ENCODE measurements at places on chromosomes 4 and X. TPM values are rescaled to one million over a fixed set of nuclear protein-coding genes. Genes with fewer than 3 reads are reported as not detected.

DNA sequence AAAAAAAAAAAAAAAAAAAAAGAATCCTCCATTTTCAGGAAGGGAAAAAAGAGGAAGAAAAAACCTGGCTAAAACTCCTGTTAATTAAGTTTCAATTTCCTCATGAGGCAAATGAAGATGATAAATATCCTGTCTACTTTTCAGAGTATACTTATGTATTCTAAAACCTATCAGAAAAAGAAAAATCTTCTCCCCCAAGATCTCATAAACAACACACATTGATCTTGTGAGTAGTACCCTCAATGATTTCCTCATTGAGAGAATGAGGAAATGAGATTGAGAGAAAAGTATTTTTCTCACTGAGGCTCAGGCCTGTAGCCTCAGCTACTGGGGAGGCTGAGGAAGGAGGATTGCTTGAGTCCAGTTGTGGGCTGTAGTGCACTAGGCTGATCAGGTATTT lies 146.7 kb downstream of the TET2 start:
- no peak for DNase-seq
- no peak overlapping the region for H3K4me3 ChIP-seq
- no peak overlapping the region for H3K27ac ChIP-seq
- no peaks in the 10 kb centered on the region for H3K4me1 ChIP-seq
- peaks cover 8% of the 10 kb centered on the region for H3K36me3 ChIP-seq

- no peak overlapping the region for H3K4me3 ChIP-seq
- no peak overlapping the region for H3K27ac ChIP-seq
- H3K36me3 ChIP-seq = no peaks in the 10 kb centered on the region
- no peak for DNase-seq
- H3K4me1 ChIP-seq = no peaks in the 10 kb centered on the region
Observed at GRCh38 chr4:81257021-81257420, 42.0 kb upstream of the PRKG2 start.

- H3K27me3 ChIP-seq = no peaks in the 10 kb centered on the region
- H3K27ac ChIP-seq = no peak overlapping the region
- H3K4me1 ChIP-seq = no peaks in the 10 kb centered on the region
- H3K36me3 ChIP-seq = no peaks in the 10 kb centered on the region
- DNase-seq = no peak
- H3K4me3 ChIP-seq = no peak overlapping the region
Observed at GRCh38 chr4:72761368-72762038, 192.5 kb upstream of the ADAMTS3 start.

GRCh38 chr4:113534711-113535110 lies 226.8 kb downstream of the CAMK2D start:
- peaks cover 12% of the 10 kb centered on the region for H3K36me3 ChIP-seq
- H3K27ac ChIP-seq = no peak overlapping the region
- no peaks in the 10 kb centered on the region for H3K27me3 ChIP-seq
- H3K4me3 ChIP-seq = no peak overlapping the region

- H3K4me3 ChIP-seq = no peak overlapping the region
- no peaks in the 10 kb centered on the region for H3K36me3 ChIP-seq
- H3K27ac ChIP-seq = no peak overlapping the region
- H3K4me1 ChIP-seq = no peaks in the 10 kb centered on the region
- H3K27me3 ChIP-seq = no peaks in the 10 kb centered on the region
- no peak for DNase-seq
Observed at GRCh38 chrX:151780621-151781020, 46.1 kb downstream of the CNGA2 start.

GRCh38 chr4:139209470-139210063 lies 32.5 kb upstream of the ELF2 start:
- peaks cover 3% of the 10 kb centered on the region for H3K4me1 ChIP-seq
- H3K36me3 ChIP-seq = peaks cover 2% of the 10 kb centered on the region
- H3K4me3 ChIP-seq = no peak overlapping the region
- H3K27ac ChIP-seq = no peak overlapping the region
- no peak for DNase-seq

DNA sequence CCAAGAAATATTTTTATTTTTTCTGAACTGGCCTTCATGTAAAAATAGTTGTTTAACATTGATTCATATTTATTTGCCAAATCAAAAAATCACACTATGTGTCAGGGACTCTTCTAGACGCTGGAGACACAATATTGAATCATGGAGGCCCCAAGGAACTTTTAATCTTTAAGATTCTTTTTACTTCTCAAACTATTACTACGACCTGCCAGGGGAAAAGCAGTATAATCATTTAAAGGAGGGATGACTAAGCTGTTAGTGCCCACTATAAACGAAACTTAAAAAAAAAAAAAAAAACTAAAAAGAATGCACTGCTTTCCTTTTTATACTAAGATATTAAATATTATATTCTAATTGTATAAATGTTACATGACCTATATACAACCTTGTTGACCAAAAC lies 84.7 kb downstream of the PPA2 start:
- DNase-seq = no peak
- H3K4me3 ChIP-seq = no peak overlapping the region

DNA sequence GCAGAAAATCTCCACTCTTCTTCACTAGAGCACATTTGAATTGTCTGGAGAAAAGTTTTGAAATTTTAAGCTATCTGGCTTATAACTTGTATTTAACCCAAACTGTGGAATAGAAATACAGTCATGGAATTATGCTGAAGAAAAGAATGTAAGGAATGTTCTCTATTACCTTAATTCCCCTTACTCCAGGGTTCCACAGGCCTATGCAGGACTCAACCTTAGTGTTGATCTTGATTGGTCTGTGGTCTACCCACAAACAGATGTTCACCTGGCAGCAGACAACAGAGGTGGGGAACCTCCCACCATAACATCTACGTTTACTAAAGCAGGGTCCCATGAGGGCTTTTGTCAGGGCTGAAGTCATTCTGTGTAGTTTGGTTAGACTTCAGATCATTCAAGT lies 189.3 kb upstream of the GPRIN3 start:
- no peaks in the 10 kb centered on the region for H3K4me1 ChIP-seq
- H3K36me3 ChIP-seq = no peaks in the 10 kb centered on the region
- H3K27me3 ChIP-seq = peaks cover 12% of the 10 kb centered on the region
- no peak for DNase-seq
- H3K27ac ChIP-seq = no peak overlapping the region

- no peak overlapping the region for H3K4me3 ChIP-seq
- no peak for DNase-seq
- H3K27ac ChIP-seq = no peak overlapping the region
- H3K4me1 ChIP-seq = peaks cover 14% of the 10 kb centered on the region
Observed at GRCh38 chr4:8195841-8196458, 3.1 kb upstream of the SH3TC1 start.

DNA sequence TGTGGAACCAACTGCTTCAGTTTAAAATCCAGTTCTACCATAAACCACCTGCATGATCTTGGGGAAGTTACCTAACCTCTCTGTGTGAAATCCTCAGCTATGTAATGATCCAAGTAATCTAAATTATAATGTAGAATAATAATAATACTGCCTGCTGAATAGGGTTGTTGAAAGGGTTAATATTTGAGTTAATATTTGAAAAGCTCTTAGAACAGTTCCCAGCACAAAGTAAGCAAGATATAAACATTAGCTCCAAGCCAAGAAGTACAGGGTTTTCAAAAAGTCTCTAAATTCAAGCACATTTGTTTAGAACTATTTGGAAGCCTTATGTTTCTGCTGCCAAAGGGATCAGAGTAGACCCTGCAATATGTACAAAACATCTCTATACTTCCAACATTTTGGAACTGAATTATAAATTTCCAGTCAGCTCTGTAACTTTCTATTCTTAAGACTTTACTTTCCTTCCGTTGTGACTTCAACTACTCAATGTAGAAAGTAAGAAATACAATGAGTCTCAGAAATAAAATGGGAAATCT lies 76.7 kb upstream of the FAM9C start:
- H3K27ac ChIP-seq = no peak overlapping the region
- H3K4me3 ChIP-seq = no peak overlapping the region
- no peak for DNase-seq
- no peaks in the 10 kb centered on the region for H3K27me3 ChIP-seq
- peaks cover 6% of the 10 kb centered on the region for H3K36me3 ChIP-seq

DNA sequence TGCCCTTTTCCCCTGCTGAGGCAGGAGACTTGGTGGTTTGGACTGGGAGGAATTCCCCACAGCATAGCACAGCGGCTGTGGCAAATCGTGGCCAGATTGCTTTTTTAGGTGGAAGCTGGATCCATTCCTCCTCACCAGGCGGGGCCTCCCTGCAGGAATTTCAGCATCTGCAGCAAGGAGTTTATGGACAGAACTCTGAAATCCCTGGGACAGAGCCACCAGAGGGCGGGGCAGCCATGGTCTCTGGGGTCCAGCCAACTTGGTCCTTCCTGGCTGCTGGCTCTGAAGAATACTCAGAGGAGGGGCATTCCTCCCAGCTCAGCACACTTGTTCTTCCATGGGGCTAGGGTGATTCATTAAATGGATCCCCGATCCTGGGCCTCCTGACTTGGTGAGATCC lies 794.3 kb downstream of the SH3BGRL start:
- no peaks in the 10 kb centered on the region for H3K27me3 ChIP-seq
- H3K36me3 ChIP-seq = no peaks in the 10 kb centered on the region

GRCh38 chrX:37787423-37787869 lies 7.6 kb downstream of the CYBB start:
- no peak for DNase-seq
- no peaks in the 10 kb centered on the region for H3K27me3 ChIP-seq
- H3K36me3 ChIP-seq = peaks cover 4% of the 10 kb centered on the region
- peaks cover 23% of the 10 kb centered on the region for H3K4me1 ChIP-seq

- no peaks in the 10 kb centered on the region for H3K4me1 ChIP-seq
- no peaks in the 10 kb centered on the region for H3K36me3 ChIP-seq
- H3K27me3 ChIP-seq = no peaks in the 10 kb centered on the region
- H3K4me3 ChIP-seq = no peak overlapping the region
- H3K27ac ChIP-seq = no peak overlapping the region
Observed at GRCh38 chr4:182738283-182739047, 178.7 kb downstream of the DCTD start.

- H3K36me3 ChIP-seq = no peaks in the 10 kb centered on the region
- H3K4me3 ChIP-seq = no peak overlapping the region
- DNase-seq = no peak
- H3K27me3 ChIP-seq = no peaks in the 10 kb centered on the region
- H3K4me1 ChIP-seq = no peaks in the 10 kb centered on the region
Observed at GRCh38 chrX:137194164-137194563, 160.4 kb upstream of the GPR101 start.

GRCh38 chr4:125750828-125751466 lies 436.2 kb downstream of the FAT4 start:
- no peak overlapping the region for H3K27ac ChIP-seq
- H3K36me3 ChIP-seq = no peaks in the 10 kb centered on the region
- H3K4me3 ChIP-seq = no peak overlapping the region

GRCh38 chrX:48694776-48695533 lies 1.6 kb upstream of the SUV39H1 start:
- no peaks in the 10 kb centered on the region for H3K27me3 ChIP-seq
- H3K36me3 ChIP-seq = peaks cover 11% of the 10 kb centered on the region
- H3K4me3 ChIP-seq = peak overlapping the region; percentile 96
- DNase-seq = no peak

DNA sequence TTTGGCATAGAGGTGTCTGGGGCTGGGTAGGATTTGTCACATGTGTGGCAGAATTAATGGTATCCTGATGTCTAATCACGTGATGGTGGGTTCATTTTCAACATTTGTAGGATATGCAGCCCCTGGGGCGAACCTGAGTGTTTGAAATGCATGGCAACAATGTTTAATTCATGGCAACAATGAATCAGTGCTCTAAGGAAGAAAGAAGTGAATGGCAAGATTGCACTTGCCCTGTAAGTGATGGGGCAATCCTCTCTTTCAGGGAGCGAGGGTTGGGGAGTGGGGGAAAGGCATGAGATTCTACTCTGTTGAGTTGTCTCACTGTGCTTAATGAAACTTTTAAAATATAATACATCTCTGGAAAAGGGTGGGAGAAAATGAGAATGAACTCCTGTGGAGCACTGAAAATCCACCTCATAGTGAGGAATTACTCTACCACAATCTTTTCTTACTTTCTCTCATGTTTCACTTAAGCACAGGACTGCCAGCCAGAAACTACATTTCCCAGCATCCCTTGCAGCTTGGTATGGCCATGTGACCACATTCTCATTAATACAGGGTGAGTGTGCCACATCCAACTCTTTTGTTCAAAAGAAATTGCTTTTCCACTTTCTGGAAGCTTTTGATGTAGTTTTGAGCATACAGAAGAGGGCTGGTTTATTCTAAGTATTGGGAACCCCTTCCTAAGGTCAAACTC lies 64.0 kb upstream of the PGM2 start:
- H3K36me3 ChIP-seq = no peaks in the 10 kb centered on the region
- no peak overlapping the region for H3K27ac ChIP-seq

- no peak for DNase-seq
- H3K36me3 ChIP-seq = no peaks in the 10 kb centered on the region
- no peaks in the 10 kb centered on the region for H3K4me1 ChIP-seq
Observed at GRCh38 chrX:19040373-19040772, 56.5 kb upstream of the PHKA2 start.

- H3K4me1 ChIP-seq = no peaks in the 10 kb centered on the region
- no peak overlapping the region for H3K27ac ChIP-seq
- no peak overlapping the region for H3K4me3 ChIP-seq
- no peak for DNase-seq
- no peaks in the 10 kb centered on the region for H3K27me3 ChIP-seq
- H3K36me3 ChIP-seq = no peaks in the 10 kb centered on the region
Observed at GRCh38 chr4:10371869-10372471, 85.3 kb downstream of the ZNF518B start.

GRCh38 chr4:63296773-63297172 lies 1112.5 kb downstream of the TECRL start:
- no peak overlapping the region for H3K27ac ChIP-seq
- H3K4me1 ChIP-seq = no peaks in the 10 kb centered on the region
- H3K36me3 ChIP-seq = no peaks in the 10 kb centered on the region
- H3K27me3 ChIP-seq = no peaks in the 10 kb centered on the region
- no peak for DNase-seq

GRCh38 chr4:1759170-1759817 lies 33.8 kb upstream of the FGFR3 start:
- H3K27ac ChIP-seq = no peak overlapping the region
- no peak for DNase-seq
- no peaks in the 10 kb centered on the region for H3K36me3 ChIP-seq
- peaks cover 8% of the 10 kb centered on the region for H3K27me3 ChIP-seq

The FAM133A gene
- not detected for total RNA-seq

The NPY1R gene
- total RNA-seq = not detected

The ZNF711 gene
- 0.34 TPM for total RNA-seq

The BTC gene
- total RNA-seq = not detected
